ENCODE measurements at places on chromosomes 16 and 17.

DNA sequence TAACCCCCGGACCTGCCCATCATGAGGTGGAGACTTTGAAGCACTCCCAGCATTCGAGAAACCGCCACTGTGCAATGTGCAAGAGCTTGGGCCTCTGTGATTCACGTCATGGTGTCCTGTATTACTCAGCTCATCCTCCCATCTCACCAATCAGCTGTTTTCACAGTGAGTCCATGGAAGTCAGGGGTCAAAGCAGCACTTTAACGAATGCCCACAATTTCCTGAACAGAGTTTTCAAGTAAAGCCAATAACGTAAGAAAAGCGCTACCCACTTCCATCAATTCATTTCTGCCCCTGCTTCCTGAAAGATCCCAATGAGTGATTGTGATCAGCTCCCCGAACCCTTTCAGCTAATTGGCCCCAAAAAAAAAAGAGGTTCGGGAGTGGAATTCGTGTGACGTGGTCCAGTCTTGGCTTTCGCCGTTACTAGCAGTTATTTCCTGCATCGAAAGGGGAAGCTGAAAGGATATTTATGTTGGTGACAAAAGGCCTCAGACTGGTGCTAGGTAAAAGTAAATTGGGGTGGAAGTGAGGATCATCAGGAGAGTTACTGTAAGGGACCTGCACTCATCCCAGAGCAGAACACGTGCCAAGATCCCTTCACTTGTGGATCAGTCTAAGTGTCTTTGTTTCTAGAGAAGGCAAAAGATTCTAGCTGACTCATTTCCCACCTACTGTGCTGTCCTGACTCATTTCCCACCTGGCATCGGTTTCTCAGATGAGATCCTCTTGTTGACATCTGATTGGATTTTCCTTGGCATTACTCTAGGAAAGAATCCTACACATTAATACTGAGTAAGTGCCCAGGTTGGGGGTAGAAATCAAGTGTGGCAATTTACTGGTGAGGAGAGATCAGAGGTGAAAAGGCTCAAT lies 136.7 kb upstream of the NUDT7 start:
- DNase-seq = no peak

DNA sequence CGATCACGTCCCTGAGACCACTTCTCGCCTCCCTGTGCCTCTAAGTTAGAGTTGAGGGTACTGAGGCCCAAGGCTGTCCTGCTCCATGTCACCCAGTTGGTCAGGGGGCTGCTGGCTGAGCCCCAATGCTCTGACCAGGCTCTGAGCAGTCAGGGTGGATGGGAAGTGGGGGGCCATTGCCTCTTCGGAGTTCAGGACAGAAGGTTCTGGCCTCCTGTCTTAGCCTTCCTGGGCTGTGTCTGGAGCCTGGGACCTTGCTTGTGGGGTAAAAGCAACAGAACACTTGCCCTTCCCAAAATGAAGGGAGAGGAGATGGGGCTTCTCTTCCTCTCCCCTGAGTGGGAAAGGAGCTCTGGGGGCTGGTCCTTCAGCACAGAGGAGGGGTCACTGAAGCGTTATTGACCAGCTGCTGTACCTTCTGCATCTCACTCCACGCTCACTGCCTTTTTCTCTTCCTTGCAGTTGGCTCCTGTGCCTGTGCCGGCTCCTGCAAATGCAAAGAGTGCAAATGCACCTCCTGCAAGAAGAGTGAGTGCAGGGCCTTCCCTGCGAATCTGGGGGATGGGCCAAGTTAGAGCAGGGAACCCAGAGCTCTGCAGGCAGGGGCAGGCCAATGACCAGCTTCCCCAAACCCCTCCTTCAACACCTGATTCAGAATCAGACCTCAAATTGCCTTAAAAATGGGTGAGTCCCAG lies 580 bp downstream of the MT1X start:
- no peak for DNase-seq

- no peak for DNase-seq
Measured at GRCh38 chr16:29986231-29986630, 9.2 kb downstream of the HIRIP3 start.

DNA sequence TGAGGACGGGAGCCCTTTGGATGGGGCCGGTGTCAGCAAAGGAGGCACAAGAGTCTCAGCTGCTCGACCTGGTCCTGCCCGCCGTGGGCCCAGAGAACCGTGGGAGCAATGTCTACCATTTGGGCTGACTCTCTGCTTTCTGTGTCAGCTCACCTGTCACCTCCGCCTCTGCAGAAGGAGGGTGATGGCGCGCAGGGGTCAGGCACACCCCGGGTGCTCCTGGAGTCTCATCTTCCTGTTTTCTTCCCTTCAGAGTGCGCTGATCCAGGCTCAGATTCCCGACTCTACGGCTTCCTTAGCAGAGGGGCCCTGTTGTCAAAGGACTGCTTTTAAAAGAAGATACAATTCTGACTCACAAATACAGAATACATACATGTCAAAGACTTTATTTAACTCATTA lies 167.1 kb downstream of the BANP start:
- DNase-seq = no peak

DNA sequence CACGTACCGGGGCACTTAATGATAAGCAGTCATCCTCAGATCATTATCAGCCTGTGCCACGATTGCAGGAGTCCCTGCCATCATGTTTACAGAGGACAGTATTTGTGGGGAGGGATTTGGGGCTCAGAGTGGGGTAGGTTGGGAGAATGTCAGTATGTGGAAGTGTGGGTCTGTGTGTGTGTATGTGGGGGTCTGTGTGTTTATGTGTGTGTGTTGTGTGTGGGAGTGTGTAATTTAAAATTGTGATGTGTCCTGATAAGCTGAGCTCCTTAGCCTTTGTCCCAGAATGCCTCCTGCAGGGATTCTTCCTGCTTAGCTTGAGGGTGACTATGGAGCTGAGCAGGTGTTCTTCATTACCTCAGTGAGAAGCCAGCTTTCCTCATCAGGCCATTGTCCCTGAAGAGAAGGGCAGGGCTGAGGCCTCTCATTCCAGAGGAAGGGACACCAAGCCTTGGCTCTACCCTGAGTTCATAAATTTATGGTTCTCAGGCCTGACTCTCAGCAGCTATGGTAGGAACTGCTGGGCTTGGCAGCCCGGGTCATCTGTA lies 13.5 kb upstream of the EFCAB13 start:
- DNase-seq = no peak

- peak; percentile 16 for DNase-seq
Measured at GRCh38 chr16:55944377-55944802, 69.2 kb upstream of the CES5A start.

GRCh38 chr17:3029213-3029913 lies 34.0 kb downstream of the OR1D5 start:
- no peak for DNase-seq

DNA sequence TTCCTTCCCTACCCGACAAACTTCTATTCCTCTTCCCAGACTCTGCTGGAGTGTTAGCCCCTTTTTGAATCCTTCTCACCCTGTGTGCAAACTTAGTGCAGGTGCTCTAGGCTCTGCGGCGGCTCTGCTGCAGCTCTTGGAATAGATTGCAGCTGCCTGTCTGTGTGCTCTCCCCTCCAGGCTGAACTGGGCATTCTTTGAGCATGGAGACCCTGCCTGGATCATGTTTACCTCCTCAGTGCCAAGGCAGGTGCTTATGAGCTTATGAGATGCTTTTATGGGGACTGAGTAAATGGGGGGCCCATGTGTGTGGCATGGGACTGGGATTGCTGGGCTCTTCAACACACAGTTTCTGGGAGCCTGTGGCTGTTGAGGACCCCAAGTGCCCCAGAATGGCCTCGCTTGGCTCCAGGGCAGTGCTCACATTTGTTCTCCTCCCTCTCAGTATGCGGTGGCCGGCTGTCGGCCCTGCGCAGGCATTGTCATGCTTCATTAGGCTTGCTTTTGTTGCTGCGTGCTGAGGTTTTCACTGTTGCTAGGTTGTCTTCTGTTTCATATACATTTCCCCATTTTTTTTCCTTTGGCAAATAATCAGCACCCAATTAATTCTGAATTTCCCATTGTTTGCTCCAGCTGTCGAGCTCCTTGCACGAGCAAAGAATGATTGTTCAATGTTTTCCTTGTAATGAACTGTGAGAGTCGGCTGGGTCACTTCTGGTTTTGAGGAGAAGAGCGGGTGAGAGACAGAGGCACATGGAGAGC lies 185.5 kb upstream of the NLRP1 start:
- DNase-seq = no peak

DNA sequence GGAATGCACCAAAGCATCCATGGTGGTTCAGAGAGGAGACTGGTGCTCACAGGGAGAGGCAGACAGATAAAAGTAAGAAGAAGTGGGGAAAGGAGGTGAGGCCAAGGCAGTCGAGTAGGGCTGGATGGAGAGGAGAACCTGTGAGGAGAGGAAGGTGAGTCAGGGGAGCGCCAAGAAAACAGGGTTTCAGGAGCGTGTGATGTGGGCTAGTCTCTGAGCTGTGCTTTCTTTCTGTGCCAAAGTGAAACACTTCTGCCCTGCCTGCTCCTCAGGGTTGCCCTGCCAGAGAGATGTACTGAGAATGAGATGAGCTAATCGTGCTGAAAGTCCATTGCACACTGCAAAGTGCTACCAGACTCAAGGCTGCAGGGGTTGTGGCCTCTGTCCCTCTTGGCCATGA lies 310.7 kb upstream of the CCL2 start:
- DNase-seq = no peak

DNA sequence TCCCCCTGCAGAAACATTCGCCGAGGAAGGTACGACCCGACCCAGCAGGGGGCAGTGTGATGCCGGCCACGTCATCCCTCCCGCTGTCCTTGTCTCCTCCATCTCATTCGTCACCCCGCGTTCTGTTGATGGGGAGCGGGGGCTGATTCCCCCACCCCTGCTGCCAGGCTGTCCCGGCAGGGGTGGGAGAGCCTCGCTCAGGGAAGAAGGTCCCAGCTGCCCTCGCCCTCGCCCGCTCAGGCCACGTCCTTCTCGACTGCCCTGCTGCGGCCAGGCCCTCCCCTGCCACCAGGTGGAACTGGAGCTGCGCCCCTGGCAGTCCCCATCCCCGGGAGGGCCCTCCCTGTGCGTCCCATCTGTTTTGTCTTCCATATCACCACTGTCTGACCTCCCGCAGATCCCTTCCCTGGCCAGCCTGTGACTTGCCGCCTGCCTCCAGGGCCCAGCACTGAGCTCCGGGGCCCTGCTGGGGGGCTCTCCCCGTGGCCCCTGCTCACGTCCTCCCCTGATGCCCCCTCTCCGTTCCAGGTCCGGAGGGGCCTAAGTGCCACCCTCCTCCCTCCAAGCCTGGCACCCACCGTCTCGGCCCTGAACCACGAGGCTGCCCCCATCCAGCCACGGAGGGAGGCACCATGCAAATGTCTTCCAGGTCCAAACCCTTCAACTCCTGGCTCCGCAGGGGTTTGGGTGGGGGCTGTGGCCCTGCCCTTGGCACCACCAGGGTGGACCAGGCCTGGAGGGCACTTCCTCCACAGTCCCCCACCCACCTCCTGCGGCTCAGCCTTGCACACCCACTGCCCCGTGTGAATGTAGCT lies 20.6 kb downstream of the ADAM11 start:
- peak; percentile 80 for DNase-seq

- DNase-seq = no peak
Measured at GRCh38 chr16:17370223-17370707, 100.5 kb downstream of the XYLT1 start.

DNA sequence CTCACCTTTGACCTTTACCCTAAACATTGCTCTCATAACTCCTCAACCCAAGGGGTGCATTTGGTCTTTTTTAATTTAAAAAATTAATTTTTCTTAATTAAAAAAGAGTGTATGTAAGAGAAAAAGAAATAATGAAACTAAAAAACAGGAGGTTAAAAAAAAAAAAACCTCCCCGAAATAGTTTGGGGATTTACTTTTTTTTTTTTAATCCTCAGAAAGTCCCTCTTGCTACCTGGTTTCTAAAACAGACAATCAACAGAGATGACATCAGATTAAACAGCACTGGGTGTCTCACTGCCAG lies 301.3 kb downstream of the SOX9 start:
- DNase-seq = no peak

GRCh38 chr17:199191-199604 lies 17.7 kb upstream of the DOC2B start:
- DNase-seq = no peak

- no peak for DNase-seq
Measured at GRCh38 chr17:31554930-31555329, 163.5 kb downstream of the RAB11FIP4 start.

DNA sequence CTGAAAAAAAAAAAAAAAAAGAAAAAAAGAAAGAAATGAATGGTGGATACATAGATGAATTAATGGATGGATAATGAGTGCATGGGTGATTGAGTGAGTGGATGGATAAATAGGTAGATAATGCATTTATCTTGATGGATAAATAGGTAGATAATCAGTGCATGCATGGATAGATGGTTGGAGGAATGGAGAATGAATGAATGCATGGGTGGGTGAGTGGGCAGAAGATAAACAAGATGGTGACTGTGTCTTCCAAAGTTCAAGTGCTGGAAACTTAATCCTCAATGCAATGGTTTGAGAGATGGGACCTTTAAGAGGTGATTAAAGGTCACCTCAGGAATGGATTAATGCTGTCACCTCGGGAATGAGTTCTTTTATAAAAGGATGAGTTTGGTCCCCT lies 6.8 kb upstream of the RNF112 start:
- no peak for DNase-seq

GRCh38 chr16:49681217-49681883 lies 174.6 kb downstream of the ZNF423 start:
- DNase-seq = no peak

GRCh38 chr17:49554694-49555494 lies 20.8 kb upstream of the NXPH3 start:
- DNase-seq = no peak

- DNase-seq = no peak
Measured at GRCh38 chr17:79029327-79030009, 5.5 kb downstream of the C1QTNF1 start.

DNA sequence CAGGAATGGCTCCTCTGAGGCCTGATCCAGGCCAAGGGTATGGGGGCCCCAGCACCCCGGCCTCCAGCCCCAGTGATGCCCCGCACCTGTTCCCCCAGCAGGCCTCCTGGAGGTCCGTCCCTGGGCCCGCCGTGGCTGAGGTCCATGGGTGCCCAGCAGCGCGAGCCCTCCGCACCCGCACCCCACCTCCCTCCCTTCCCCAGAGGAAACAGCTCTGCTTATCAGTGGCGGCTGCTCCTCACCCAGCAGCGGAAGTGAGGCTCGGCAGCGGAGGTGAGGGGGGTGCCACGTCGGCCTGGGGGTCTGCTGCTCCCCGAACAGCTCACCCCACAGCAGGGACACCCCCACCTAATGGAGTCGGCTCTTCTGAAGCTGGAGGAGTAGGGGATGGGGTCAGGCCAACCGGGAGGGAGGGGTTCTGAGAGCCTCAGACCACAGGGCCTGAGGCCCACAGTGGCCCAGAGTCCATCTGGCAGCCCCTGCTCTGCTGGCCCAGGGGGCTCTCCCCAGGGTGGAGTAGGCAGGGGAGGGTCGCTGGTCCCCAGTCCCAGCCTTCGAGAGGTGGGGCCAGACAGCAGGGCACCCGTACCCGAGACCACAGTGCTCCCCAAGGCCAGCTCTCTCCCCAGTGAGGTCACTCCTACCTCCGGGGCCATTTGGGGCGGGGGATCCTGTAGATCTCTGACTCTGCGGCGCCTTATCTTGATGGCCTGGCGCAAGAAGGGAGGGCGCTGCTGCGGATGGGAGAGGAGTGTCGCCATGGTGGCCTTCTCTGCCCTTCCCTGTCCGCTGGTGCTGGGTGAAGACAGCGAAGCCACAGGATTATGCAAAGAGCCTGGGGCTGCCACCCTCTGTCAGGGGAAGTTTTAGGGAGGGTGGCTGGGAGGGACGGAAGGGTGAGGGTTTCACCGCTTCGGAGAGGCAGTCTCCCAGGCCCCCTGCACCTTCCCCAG lies at the start of gene UNC13D:
UNC13D (minus strand) TSS at position 828 of the 953 bp plus-strand sequence; CDS start at position 761, 67 bp downstream.
- DNase-seq = no peak

GRCh38 chr16:85234310-85235204 lies 122.3 kb upstream of the CIBAR2 start:
- DNase-seq = peak; percentile 99
